ENCODE measurements at places on chromosomes 12 and 14.

DNA sequence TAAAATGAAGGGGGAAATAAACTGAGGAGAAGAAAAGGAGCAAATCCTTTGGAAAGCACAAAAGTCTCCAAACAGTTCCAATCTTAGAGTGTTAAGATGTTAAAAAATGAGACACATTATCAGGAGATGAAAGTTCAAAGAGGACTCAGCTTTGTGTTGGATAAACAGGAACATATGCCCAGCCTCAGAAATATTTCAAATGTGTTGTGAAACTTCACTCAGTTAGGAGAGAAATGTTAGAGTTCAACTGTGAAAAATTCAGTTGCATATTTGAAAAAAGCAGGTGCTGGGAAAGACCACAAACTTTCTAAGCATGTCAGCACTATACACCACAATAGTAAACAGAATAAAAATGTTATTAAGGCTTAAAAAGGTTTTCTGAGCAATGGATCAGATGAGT lies 136.8 kb upstream of the PRKD1 start:
- DNase-seq: no peak

DNA sequence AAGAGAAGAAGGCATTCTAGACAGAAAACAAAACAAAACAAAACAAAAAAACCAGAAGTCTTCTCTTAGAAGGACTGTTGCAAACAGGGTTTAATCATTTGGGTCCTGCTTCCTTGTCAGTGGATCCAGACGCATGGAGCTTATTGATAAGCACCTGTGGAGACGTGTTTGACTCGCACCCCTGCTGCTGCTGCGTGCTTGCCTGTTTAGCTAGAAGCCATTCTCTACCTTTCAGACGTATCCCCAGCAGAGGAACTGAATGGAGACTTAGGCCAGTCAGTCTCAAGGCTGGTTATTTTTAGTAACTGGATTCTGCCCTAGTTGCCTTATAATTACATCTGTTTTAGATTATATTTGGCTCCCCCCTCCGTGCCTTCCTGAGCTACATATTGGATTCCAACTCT lies 186.1 kb upstream of the EEA1 start:
- DNase-seq: no peak

DNA sequence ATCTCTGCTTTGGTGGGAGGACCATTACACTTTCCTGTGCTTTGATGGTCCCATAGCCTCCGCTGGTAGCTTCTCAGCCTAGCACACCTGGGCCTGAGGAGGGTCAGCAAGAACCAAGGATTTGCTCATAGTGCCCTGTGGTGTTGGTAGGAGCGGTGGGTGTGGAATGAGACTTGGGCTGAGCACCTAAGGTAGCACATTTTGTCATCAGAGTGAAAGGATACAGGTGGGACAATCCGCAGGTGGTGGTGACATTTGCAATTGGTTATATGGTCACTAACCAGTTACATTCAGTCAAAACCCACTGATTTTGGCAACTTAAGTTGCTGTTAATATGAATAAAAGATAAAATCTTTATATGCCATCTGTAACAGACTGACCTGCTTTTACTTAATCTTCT lies 46.7 kb downstream of the TTC6 start:
- DNase-seq: no peak

DNA sequence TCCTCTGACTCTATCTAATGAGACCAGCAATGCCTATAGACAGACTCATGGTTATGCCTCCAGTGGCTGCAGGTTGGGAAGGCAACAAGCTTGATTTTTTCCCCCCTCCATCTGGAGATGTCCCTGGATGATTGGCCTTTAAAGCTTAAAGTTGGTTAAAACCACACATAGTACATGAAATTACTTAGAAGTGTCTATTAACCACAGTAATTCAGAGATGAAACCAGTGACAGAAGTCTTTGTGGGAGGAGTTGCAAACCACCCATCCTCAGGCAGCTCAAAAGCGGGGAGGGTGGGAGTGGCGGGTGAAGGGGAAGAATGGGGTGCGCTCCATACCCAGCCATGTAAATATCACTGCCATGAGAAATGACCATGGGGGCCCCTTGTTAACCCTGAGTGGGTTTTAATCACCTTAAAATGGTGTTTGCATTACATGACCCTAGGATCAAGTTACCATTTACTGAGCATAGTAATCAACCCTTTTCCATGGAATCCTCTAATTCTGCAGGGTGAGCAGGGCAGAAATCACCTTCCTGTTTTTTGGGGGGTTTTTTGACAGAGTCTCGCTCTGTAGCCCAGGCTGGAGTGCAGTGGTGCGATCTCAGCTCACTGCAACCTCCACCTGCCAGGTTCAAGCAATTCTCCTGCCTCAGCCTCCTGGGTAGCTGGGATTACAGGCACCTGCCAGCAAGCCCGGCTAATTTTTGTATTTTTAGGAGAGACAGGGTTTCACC lies 133.5 kb downstream of the FOXN3 start:
- DNase-seq: no peak

DNA sequence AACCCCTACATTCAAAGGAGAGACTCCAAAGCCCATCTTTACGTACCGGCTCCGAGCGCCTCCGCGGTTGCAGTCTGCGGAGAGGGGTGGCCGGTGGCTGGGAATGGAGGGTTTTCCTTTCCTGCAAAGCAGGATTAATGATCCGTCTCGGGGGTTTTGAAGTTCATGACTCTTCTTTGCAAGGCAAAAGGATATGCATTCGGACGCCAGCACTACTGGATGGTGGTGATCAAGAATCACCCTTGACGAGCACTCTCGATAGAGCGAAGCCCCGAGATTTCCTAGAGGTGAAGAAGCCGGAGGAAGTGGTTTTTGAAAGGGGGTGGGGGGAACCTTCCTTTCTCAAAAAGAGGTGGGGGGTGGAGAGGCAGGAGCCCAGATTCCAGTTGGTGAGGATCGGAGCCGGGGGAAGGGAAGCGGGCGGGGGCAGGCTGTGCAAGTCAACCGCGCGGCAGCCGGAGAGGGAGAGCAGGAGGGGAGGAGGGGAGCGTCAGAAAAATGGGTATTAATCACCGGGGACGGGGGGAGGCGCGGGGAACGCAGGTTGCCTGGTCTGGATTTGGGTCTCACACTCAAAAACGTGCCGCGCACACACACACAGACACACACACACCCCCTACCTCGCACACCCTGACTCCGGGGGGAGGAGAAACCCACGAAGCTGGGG lies at the start of gene GRIN2B:
Gene GRIN2B (minus strand): TSS at position 307 of the 667 bp plus-strand sequence. CDS start 115,394 bp downstream, outside the sequence.
- DNase-seq: no peak

- DNase-seq: no peak
Observed at GRCh38 chr14:93381644-93382043, 34.7 kb downstream of the COX8C start.

- no peak for DNase-seq
Observed at GRCh38 chr12:66071549-66071948, 59.0 kb downstream of the LLPH start.

GRCh38 chr12:28027947-28028724 lies 55.6 kb upstream of the PTHLH start:
- DNase-seq: no peak

- no peak for DNase-seq
Observed at GRCh38 chr14:24238123-24238522, 4.3 kb downstream of the TINF2 start.

- no peak for DNase-seq
Observed at GRCh38 chr12:46390304-46390703, 17.7 kb upstream of the SLC38A2 start.

DNA sequence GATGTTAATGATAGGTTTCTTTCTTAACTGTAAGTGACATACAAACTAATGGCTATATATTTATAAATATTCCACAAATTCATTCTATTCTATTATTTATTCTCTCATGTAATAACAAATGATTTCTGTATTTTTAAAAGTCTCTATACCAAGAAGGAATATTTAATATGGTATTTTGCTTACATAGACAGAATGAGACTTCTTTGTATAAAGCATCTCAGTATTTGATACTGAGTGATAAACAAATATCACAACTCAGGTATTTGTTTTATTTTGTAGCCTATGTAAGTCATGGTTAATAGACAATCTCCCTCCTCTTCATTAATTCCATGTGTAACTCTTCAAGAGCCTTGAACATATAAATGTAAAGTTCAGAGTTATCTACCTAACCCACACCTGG lies 18.0 kb downstream of the ATL1 start:
- DNase-seq: no peak

DNA sequence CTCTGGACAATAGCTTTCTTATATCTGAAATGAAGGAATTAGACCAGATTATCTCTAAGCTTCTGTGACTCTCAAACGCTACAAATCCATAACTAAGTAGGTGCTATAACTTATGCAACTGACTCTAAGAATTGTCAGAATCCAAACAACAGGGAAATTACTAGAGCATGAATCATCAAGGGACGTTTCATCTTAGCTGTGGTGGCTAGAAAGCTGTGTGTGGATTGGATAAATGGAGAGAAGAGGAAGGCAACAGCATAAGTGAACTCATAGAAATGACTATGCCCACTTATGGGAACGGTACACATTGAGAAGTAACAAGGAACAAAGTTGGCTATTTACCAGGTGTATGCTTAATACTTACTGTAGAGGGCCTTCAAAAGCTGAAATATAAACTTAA lies 96.0 kb upstream of the NEDD1 start:
- DNase-seq: no peak

DNA sequence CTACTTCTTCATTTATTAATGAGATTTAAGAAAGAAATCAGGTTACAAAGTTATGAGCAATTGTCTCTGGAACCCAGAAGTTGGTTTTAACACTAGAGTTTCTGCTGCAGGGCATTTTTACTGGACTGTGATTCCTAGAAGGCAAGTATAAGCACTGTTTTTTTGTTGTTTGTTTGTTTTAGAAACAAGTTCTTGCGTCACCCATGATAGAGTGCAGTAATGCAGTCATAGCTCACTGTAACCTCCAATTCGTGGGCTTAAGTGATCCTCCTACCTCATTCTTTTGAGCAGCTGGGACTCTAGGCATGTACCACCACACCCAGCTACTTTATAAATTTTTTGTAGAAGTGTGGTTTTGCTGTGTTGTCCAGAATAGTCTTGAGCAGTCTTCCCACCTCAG lies 25.6 kb downstream of the RAP1B start:
- DNase-seq: no peak

- no peak for DNase-seq
Observed at GRCh38 chr12:89501793-89502192, 22.8 kb downstream of the GALNT4 start.

DNA sequence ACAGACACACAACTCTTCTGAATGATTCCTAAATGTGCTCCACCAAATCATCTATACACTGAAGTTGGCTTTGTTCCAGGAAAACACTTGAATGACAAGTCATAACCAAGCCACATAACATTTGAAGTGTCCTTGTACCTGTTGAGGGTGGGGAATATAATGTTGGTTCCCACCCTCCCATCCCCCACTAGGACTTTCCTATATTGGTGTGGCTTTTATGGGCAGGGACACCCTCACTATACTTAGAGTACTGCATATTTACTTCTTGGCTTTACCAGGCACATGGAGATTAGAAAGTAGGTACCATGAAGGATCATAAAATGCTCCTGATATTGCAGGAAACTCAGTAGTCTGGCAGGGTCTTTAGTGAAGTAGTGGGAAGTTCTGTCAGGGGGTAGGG lies 9.7 kb upstream of the BHLHE41 start:
- DNase-seq: no peak
